ENCODE measurements at places on chromosomes 1 and 21.

GRCh38 chr1:44263568-44264450 lies 50.5 kb downstream of the DMAP1 start:
- DNase-seq: no peak

DNA sequence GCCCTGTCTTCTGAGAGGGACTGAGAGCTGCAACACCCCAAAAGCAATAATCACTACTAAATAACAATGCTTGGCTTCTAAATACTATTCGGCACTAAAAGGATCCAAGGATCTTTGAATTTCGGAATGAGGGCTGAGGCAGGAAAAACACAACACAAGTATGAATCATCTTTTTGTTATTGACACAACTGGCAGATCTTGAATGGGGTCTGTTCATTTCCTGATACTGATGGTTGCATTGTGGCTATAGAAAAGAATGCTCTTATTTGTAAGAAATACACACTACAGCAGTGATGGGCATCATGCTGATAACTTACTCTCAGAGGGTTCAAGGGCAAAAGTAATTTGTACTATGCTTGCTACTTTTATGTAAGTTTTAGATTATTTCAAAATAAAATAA lies 149.2 kb upstream of the PLD5 start:
- DNase-seq: no peak

- DNase-seq: no peak
Measured at GRCh38 chr1:10756842-10757241, 39.6 kb downstream of the CASZ1 start.

DNA sequence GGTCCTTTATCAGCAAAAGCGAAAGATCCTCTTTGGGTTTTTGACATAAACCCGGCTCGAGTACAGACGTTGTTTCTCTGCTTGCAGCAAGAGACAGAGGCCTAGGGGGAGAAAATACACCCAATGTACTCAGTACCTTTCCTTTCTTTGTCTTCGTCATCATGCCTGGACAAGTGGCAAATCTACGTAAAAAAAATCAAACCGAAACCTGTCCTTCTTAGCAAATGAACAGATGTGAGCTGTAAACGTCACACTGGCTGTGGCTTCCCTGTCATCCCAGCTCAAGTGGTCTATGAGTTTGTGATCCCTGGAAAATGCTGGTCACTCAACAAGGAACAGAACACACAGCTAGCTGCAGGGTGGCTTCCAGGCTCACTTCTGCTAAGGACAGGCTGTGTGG lies 39.9 kb downstream of the STPG1 start:
- DNase-seq: no peak

GRCh38 chr1:78472851-78473496 lies 17.8 kb upstream of the PTGFR start:
- no peak for DNase-seq

DNA sequence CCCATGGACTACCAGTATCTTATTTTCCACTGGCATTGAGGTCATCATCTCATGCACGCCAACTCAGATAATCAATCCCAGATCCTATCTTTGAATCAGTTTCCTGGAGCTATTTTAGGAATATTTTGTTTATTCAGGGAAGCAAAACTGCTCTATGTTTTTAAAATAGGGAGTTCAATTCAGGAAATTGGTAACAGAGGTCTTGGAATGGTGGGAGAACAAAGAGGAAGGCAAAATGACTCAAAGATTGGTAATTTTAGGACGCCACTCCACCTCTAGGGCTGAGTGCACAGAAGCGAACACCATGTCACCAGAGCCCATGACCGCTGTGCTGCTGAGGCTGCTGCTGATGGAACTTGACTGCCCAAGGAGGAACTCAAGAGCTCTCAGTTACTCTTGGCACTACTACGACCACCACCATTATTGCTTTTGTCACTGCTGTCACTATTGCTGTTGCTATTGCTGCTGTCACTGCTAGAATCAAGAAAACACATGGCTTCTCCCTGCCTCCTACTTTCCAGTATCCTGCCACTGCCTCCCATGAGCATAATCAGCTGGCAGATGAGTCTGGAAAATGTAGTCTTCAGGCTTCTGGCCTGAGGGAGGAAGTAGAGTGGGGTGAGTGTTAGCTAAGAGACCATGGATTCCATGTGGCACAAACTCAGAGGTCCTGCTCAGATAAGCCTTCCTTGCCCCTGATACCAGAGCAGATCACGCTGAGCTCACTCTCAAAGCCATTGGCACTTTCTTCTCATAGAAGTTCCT lies 71.6 kb upstream of the CNIH3 start:
- DNase-seq: no peak

DNA sequence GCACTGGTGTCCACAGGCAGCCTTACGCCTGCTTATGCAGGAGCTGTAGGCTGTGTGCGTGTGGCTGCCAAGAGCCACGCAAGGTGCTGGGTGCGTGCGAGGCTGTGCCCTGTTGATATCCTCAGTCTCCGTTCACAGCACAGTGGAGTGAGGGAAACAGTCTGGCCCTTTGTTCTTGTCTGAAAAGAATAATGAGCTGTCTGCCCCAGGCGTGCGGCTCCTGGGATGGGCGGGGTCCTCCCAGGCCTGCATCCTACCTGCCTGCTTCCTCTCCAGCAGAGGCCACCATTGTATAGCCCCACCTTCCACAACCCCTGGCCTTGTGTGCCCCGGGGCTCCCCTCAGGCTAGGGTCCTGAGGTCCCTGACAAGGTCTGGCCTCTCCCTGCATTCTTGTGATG lies 47.0 kb upstream of the KDM4A start:
- DNase-seq: no peak

DNA sequence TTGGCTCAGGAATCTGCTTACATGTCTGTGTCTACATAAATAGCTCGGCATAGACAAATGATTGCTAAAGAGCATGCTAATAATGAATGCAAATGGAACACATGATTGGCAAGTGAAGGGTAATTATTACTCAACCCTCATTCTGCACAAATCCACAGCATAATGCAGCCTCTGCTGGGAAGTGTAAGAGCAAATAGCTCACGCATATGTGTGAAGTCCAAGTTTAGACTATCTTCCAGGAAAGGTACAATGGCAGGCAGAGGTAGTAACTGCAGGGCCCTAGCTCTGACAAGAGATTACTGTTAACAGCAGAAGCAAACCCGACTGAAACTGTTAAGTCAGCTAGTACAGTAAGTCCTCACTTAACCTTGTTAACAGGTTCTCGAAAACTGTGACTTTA lies 7.0 kb upstream of the IL6R start:
- DNase-seq: no peak

GRCh38 chr1:223338811-223339746 lies 24.9 kb downstream of the SUSD4 start:
- no peak for DNase-seq

DNA sequence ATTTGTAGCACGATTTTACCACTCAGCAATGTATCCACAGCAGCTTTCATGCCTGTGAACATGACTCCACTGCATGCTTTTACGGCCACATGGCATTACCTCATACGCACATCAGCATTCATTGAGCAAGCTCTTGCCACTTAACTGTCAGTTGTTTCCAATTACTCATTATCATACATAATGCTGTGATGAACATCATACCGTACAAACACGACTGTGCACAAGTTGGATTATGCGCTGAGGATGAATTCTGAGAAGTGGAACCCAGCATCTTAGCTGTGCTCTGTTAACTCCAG lies 9.6 kb downstream of the UMODL1 start:
- DNase-seq: no peak

DNA sequence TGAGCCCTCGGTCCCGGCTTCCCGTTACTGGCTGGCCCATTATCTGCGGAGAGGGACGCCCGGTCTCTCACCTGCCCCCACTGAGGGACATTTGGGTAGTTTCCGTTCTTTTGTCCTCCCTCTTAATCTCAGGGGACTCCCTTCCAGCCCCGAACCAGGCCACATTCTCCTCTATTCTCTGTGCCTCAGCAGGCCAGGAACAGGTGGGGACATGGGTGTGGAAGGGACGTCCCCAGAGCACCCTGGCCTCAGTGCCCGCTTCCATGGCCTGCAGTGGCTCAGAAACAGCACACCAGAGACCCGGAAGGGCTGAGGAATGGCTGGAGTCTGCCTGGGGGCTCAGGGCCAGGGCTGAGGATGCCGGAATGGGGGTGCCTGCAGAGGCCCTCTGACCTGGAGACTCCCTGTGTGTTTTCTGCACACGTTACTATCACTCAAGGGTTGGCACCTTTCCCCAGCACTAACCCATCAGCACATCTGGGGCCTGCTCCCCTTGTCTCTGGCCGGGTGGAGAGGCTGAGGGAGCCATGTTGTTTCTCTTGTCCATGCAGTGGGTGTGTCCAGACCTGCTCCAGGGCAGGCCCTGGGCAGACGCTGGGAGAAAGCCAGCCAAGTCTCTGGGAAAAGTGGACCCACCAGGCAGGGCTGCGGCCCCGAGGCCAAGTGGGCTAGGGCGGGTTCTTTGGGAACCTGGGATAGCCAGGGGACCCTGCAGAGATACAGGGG lies 10.0 kb upstream of the DNMT3L start:
- DNase-seq: no peak

- no peak for DNase-seq
Measured at GRCh38 chr1:50488876-50489275, 65.6 kb upstream of the DMRTA2 start.

Data from NCI-H1930 (cell line).